B cell (primary cell): ENCODE measurements at places on chromosomes 5 and 9. TPM values are rescaled to one million over a fixed set of nuclear protein-coding genes. Genes with fewer than 3 reads are reported as not detected.

DNA sequence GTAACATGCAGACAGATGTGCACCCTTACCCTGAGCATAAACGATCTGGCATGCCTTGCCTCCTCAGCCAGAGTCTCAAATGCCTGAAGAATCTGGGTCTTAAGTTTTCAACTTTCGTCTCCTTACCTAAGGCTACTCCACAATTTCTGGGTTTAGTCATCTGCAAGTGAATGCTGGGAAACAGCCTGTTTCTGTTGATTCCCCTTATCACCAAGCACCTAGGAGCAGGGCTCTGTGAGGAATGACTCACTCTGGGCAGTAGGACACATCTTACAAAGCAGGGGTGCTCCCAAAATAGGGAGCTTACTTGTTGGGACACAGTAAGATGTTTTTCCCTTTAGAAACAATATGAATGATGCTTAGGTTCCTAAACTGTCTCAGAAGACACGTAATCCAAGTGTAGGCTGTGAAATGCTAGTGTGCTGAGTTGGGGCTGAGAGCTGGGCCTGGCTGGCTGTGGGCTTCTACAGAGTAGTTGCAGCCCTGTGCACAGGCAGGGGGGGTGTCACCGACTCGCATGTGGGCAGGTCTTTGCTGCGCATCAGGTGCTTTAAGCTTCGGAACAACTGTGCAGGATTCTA, 58.0 kb downstream of the DAP start:
- no peak for DNase-seq
- peaks cover 43% of the 10 kb centered on the region for H3K4me1 ChIP-seq
- no peaks in the 10 kb centered on the region for H3K27me3 ChIP-seq
- no peak overlapping the region for H3K4me3 ChIP-seq
- no peaks in the 10 kb centered on the region for H3K36me3 ChIP-seq

Gene IFNA2
- total RNA-seq: not detected in 2 replicates

Gene PCBD2
- 15.7 and 20.9 TPM in 2 replicates for total RNA-seq

Gene PHF24
- not detected in 2 replicates for total RNA-seq

Gene PCDHGA12
- 1.6 and 2.8 TPM in 2 replicates for total RNA-seq

GRCh38 chr9:136763649-136764035, 676 bp downstream of the LCN15 start:
- H3K27me3 ChIP-seq: no peaks in the 10 kb centered on the region
- no peak for DNase-seq
- H3K27ac ChIP-seq: no peak overlapping the region
- peaks cover 41% of the 10 kb centered on the region for H3K4me1 ChIP-seq
- H3K36me3 ChIP-seq: no peaks in the 10 kb centered on the region

DNA sequence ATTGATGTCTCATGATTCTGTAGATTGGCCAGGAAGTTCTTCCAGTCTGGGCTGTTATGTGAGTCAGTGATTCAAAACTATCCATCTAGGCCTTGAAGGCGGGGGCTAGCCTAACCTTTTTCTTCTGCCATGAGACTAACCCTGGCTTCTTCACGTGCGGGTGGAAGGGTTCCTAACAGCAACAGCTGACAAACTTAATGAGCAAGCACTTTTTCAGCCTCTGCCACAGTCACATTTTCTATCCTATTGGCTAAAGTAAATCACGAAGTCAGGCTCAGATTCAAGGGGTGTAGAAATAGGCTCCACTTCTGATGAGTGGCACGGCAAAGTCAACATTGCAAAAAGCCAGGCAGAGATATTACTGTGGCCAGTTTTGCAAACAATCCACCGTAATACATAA, 68.4 kb downstream of the STK32A start:
- no peaks in the 10 kb centered on the region for H3K4me1 ChIP-seq
- H3K27me3 ChIP-seq: no peaks in the 10 kb centered on the region
- no peaks in the 10 kb centered on the region for H3K36me3 ChIP-seq
- no peak for DNase-seq
- no peak overlapping the region for H3K27ac ChIP-seq

Gene KCNV2
- total RNA-seq: not detected in 2 replicates
